ENCODE measurements at places on chromosomes 16 and 17.
A peak's percentile ranks its signal among the peaks of the same experiment; 100 is the strongest.

DNA sequence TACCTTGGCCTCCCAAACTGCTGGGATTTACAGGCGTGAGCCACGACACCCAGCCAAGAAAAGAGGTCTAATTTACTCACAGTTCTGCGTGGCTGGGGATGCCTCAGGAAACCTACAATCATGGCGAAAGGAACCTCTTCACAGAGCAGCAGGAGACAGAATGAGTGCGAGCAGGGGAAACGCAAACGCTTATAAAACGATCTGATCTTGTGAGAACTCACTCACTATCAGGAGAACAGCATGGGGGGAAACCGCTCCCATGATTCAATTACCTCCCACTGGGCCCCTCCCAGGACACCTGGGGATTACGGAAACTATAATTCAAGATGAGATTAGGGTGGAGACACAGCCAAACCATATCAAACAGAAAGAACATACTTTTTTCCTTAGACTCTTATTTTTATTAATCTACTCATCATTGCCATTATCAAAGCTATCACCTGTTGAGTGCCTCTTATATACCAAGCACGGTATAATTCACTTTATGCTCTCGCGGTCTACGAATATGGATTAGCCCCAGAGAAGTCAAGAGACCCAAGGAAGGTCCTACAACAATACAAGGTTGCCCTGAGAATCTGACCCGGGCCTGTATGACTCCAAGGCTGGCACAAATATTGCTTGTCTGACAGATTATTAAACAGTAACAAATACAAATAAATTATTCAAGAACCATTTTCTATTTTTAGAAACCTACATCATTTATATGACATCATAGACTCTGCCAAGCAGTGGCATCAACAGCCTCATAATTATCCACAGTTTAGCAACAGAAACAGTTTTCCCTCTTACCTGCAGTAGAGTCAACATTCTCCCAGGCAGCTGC lies 2.4 kb downstream of the POLR3K start:
- H3K27me3 ChIP-seq = peaks cover under 1% of the 10 kb centered on the region
- no peak for DNase-seq
- H3K4me1 ChIP-seq = peaks cover 17% of the 10 kb centered on the region
- peak overlapping the region; percentile 35 for H3K4me3 ChIP-seq
- H3K27ac ChIP-seq = no peak overlapping the region

DNA sequence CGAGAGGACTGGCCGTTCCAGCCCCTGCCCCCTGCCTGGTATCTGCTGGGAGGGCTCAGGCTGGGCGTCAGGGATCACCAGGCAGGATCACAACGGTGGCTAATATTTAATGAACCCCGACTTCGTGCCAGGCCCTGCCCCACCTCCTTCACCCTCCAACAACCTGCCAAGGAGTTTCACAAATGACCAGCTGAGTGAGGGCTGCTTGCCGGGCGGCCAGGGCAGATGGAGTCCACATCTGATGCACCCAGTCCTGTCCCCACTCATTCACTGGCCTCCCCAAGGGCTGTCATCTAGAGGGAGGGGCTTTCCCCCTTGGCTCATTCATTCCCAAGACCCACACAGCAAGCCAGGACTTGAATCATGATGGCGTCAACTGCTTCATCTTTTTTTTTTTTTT lies 17.5 kb downstream of the UBALD1 start:
- H3K27ac ChIP-seq = no peak overlapping the region
- no peak overlapping the region for H3K4me3 ChIP-seq
- H3K36me3 ChIP-seq = no peaks in the 10 kb centered on the region

GRCh38 chr17:17060001-17060922 lies 18.0 kb downstream of the MPRIP start:
- H3K36me3 ChIP-seq = peaks cover 12% of the 10 kb centered on the region
- no peak overlapping the region for H3K4me3 ChIP-seq
- H3K27me3 ChIP-seq = peaks cover 2% of the 10 kb centered on the region
- H3K4me1 ChIP-seq = peaks cover 49% of the 10 kb centered on the region
- DNase-seq = no peak

GRCh38 chr17:83203073-83203471 lies 123.7 kb downstream of the METRNL start:
- H3K27me3 ChIP-seq = peaks cover 2% of the 10 kb centered on the region
- peak overlapping the region; percentile 96 for H3K27ac ChIP-seq
- H3K4me1 ChIP-seq = peaks cover 58% of the 10 kb centered on the region
- H3K4me3 ChIP-seq = peak overlapping the region; percentile 53
- H3K36me3 ChIP-seq = no peaks in the 10 kb centered on the region

DNA sequence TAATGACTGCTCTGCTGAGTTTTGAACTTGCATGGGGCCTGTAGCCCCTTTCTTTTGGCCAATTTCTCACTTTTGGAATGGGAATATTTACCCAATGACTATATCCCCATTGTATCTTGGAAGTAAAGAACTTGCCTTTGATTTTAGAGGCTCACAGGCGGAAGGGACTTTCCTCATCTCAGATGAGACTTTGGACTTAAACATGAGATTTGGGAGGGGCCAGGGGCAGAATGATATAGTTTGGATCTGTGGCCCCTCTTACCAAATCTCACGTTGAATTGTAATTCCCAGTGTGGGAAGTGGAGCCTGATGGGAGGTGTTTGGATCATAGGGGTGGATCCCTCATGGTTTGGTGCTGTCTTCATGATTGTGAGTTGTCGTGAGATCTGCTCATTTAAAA lies 42.7 kb upstream of the SDK2 start:
- H3K36me3 ChIP-seq = 0 out of 2 replicates have a peak, but pooled peaks cover 5% of the 10 kb centered on the region
- no peak overlapping the region for H3K27ac ChIP-seq
- no peaks in the 10 kb centered on the region for H3K4me1 ChIP-seq
- H3K4me3 ChIP-seq = no peak overlapping the region
